ENCODE measurements at places on chromosomes 16 and 17. TPM values are rescaled to one million over a fixed set of nuclear protein-coding genes. Genes with fewer than 3 reads are reported as not detected.
A peak's percentile ranks its signal among the peaks of the same experiment; 100 is the strongest.

The NDRG4 gene
- total RNA-seq = 2.1 TPM

The WNT9B gene
- not detected for total RNA-seq

- DNase-seq = no peak
Observed at GRCh38 chr17:78645421-78646295, 68.5 kb upstream of the DNAH17 start.

GRCh38 chr17:79434215-79434614 is 176.6 kb downstream of the RBFOX3 start:
- no peak for DNase-seq

The TLCD3B gene
- total RNA-seq = 0.79 TPM

GRCh38 chr17:63657786-63658185 is 35.6 kb downstream of the MAP3K3 start:
- no peak for DNase-seq

DNA sequence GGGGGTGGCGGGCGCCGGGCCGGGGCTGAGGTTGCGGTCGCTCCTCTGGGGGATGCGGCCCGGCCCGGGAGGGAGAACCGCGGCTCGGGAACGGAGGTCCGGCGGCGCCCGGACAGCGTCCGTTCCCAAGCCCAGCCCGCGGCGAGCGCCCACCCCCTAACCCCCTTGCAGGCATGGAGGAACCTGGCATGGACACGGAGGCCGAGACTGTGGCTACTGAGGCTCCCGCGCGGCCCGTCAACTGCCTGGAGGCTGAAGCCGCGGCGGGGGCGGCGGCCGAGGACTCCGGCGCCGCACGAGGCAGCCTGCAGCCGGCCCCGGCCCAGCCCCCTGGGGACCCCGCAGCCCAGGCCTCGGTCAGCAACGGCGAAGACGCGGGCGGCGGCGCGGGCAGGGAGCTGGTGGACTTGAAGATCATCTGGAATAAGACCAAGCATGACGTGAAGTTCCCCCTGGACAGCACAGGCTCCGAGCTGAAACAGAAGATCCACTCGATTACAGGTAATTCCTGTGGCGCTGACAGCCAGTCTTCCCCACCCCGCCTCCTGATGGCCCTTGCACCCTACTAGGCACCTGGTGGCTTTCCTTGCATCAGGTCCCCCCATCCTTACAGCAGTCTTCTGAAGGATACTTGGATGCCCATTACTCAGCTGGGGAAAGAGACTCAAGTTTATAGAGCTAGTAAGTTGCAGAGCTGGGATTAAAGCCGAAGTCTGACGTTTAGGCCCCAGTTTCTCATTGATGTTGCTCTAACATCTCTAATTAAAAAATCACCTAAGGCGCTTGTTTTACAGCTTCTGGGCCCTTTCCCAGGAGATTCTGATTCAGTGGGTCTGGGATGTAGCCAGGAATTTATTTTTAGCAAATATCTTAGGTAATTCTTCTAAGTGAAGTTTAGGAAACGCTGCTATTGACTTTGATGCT is 514 bp downstream of the UBFD1 start:
- peak; percentile 20 for DNase-seq

The KCNJ2 gene
- total RNA-seq = 0.18 TPM

GRCh38 chr17:9880582-9880999 is 24.5 kb downstream of the RCVRN start:
- peak; percentile 56 for DNase-seq

GRCh38 chr16:8720080-8720966 is 45.9 kb downstream of the ABAT start:
- no peak for DNase-seq

The COG1 gene
- total RNA-seq = 16.3 TPM

- DNase-seq = no peak
Observed at GRCh38 chr17:75568412-75569255, 19.0 kb upstream of the MYO15B start.

The RANBP10 gene
- total RNA-seq = 8.3 TPM

The IQCK gene
- total RNA-seq = 5.7 TPM

DNA sequence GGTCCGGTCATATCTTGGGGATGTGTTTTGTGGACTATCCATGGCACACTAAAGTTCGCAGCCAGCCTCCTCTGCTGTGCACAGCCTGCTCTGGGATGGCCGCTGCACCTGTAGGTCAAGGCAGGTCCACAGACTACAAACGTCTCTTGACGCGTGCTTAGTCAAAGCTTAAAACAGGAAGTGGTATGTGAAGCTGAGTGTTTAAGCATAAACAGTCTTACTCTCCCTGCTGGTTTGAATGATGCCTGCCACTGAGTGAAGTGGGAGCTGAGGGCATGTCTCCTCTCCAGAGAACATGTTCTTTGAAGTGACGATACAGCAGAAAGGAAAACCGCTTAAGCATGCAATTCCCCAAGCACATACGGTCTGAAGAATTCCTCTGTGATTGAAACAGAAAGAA is 365.6 kb downstream of the SLC39A11 start:
- DNase-seq = no peak

The DYNLRB2 gene
- not detected for total RNA-seq

- no peak for DNase-seq
Observed at GRCh38 chr16:55917373-55918160, 42.4 kb upstream of the CES5A start.

The CAPNS2 gene
- total RNA-seq = 0.08 TPM

DNA sequence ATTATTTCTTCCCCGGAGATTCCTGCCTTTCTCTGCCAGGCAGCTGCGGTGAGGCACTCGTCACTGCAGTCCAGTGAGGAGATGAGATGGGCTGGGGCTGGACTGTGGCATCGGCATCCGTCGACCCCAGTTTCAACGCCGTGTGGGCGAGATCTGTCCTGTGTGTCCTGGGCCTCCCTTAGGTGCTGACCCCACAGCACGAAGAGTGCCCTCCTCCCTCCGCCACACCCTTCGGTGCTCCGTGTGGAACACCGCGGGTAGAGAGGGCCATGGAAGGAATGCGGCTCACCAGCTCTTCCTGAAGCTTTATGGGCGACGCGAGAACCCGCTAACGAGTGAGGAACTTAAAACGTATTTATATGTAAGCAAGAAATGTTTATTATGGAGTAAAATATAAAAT is 17.6 kb downstream of the ACSF3 start:
- no peak for DNase-seq

DNA sequence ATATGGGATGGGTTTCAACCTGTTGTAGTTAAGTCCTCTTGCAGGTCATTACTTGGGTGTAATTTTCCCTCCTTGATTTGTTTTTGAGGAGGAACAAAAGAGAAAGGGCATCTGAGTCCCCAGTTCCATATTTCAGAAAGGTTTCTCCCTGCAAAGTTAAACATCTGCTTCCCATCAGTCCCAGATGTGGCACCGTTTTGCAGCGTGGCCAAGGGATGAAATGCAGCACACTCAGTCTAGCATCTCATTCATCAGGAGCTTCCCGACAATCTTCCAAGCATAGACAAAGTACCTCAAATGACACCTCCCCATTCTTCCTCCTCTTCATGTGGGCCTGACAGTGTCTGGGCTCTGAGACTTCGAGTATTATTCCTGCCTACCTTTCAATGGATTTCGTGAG is 363.7 kb upstream of the SOX9 start:
- DNase-seq = no peak

DNA sequence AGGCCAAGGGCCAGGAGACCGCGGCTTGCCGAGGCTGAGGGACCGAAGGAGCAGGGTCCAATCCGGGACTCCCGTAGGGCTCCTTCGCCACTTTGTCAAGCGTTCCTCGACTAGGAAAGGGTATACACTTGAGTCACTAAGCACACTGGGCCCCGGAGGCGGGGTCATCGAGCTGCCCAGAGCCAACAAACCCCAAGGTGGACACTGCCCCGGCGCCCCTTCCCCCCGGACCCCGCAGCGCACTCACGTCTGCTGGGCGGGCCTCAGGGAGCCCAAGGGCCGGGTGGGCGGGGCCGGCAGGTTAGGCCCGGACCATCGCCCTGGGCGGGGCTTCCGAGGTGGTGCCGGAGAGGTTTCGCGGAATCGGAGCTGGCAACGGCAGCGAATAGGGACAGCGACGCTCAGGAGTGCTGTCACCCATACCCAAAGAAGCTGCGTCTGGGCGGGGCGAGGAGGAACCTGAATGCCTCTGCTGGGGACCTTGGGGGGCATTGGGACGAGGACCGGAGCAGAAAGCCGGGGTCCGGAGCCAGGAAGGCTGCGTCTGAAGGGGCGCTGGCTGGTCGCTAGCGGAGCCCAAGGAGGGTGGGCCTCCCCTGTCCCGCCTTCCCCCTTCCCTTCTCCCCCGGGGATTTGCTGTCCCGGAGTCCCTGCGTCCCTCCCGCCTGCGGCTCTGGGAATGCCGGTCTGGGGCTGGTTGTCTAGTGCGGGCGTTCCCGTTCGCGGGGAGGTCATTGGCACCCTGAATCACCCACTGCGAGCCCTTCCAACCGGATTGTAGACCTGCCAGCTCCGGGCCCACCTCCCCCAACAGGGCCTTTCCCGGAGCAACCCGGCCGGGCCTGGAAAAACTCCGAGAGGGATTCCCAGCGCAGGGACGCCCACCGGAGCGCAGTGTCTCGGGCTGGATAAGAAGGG is 118.2 kb upstream of the SMURF2 start:
- peak; percentile 72 for DNase-seq

DNA sequence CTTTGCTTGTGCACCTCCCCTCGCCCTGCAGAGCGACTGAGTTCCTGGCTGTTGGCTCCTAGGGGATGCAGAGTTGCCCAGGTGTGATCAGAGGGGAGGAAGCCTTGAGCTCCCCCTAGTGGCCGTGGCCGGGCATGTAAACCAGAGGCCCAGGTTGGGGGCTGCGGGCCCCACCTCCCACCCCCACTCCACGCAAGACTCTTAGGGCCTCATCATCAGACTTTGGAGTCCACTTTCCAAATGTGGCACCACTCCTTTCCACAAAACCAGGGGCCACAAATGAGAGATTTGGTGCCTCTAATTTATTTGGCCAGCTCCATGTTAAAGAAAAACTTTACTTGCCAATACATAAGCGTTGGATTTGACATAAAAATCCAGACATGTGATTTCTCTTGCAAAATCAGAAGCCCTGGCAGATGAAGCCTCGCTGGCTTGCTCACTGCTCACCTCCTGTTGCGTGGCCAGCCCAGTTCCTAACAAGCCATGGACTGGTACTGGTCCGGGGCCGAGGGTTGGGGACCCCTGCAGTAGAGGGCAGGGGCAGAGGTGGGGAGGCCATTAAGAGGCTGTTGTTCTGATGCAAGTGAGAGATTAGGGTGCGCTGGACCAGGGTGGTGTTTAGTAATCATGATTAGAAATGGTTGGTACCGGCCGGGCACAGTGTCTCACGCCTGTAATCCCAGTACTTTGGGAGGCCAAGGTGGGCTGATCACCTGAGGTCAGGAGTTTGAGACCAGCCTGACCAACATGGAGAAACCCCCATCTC is 28.7 kb upstream of the GAS7 start:
- peak; percentile 45 for DNase-seq

GRCh38 chr17:78250891-78251772 is 19.7 kb downstream of the TMEM235 start:
- peak; percentile 92 for DNase-seq

- DNase-seq = peak; percentile 86
Observed at GRCh38 chr16:2856061-2856670, 1.8 kb downstream of the PRSS22 start.

GRCh38 chr16:24309258-24310142 is 53.4 kb downstream of the CACNG3 start:
- DNase-seq = peak; percentile 29

DNA sequence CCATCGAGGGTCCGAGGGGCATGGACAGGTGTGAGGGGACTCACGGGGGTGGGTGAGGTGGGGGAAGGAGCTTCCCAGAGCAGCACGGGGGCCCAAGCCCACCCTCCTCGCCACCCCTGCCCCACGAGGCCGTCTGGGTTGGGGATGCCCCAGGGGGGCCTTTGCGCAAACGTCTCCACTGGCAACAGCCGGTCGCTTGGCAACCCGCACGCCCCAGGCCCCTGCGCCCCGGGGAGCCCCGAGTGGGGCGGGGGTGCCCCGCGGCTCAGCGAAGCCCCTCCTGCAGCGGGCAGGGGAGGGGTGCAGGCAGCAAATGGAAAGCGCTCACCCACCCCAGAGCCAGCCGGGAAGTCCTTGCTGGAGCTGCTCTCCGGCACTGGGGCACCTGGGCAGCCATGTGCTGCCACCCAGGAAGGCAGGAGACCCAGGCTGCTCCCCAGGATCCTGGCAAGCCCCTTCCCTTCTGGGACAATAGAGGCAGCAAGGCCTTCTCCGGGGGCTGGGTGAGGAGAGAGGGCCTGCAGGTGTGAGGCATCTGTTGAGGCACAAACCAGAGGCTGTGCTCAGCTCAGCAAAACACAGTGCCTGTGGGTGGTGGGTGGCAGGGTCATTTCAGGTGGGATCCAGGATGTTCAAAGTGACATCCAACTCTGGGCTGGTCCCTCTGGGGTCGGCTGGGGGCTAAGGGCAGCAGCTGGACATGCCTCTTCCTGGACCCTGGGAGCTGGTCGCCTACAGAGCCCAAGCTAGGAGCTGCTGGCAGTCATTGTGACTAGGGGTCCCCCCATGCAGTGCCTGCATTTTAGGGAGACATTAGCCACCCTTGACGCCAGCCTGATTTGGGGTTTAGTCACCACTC is 80.9 kb upstream of the CBX4 start:
- no peak for DNase-seq

The PRAC1 gene
- total RNA-seq = not detected

DNA sequence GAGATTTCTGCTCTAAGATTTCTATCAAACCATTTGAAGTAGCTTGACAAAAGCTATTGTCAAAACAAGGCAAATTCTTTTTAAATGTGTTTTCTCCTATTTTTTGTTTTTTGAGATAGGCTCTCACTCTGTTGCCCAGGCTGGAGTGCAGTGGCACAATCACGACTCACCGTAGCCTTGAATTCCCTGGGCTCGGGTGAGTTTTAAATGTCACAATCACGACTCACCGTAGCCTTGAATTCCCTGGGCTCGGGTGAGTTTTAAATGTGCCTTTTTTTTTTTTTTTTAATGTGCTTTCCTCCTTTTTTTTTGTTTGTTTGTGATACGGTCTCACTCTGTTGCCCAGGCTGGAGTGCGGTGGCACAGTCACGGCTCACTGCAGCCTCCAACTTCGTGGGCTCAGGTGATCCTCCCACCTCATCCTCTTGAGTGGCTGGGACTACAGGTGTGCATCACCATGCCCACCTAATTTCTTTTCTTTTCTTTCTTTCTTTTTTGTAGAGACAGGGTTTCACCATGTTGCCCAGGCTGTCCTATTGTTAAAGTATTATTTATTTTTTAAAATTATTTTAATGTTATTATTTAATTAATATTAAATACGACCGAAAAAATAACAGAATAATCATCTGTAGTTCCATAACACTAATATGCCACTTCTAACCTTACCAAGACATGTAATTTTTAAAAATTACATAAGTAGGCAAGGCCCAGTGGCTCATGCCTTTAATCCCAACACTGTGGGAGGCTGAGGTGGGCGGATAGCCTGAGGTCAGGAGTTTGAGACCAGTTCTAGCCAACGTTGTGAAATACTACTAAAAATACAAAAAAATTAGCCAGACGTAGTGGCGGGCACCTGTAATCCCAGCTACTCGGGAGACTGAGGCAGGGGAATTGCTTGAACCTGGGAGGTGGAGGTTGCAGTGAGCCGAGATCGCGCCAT is 69.7 kb upstream of the FA2H start:
- no peak for DNase-seq

The KRTAP4-1 gene
- not detected for total RNA-seq

DNA sequence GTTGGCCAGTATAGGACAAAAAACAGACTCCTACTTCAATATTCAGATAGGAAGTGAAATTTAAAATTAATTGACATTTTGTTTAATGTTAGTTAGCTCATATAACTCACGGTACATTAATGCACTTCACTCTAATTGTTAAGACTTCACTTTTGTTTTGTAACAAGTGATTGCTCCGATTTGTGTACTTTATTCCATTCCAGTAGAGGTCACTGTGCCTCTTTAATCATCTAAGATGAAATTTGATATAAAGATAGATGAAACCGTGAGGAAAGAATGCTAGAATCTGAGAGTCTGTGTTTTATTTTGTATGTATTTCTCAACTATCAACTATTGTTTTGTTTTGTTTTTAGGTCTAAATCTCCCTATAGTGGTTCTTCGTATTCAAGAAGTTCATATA is 29.0 kb downstream of the RBBP6 start:
- no peak for DNase-seq

The P2RX5 gene
- not detected for total RNA-seq

The SLC16A6 gene
- 1.3 TPM for total RNA-seq
